ENCODE measurements at places on chromosomes 13 and 19.

- peak; percentile 81 for DNase-seq
These were observed 722 bp downstream of the COLGALT1 start for GRCh38 chr19:17555929-17556813.

DNA sequence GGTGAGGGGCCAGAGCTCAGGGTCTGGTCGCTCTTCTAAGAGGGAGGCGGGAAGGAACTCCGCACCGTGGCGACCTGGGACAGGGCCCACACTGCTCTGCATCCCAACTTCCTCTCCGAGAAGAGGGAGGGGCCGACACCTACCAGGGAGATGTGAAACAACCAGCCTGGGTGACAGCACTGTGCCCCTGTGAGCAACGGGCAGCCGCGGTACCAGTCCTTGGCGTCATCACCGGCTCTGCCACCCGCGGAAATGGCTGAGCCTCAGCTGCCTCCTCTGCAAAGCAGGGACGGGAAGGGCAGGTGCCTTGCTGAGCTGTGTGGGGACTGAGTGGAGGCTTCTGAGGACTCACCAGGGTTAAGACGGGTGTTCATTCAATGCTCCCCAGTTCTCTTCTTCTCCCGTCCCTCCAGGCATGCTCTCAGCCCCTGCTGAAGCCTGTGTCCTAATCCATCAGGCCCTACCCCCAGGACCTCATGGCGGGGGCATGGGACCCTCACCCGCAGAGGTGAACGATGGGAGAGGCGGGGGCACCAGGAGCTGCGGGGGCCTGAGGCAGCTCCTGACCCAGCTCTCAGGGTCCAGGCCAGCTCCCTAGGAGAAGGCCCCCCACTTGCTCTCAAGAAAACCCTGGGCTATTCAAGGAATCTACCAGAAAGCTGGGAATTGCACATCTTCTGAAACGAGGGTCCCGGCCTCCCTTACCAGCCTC is 9.3 kb downstream of the ZNF787 start:
- no peak for DNase-seq

DNA sequence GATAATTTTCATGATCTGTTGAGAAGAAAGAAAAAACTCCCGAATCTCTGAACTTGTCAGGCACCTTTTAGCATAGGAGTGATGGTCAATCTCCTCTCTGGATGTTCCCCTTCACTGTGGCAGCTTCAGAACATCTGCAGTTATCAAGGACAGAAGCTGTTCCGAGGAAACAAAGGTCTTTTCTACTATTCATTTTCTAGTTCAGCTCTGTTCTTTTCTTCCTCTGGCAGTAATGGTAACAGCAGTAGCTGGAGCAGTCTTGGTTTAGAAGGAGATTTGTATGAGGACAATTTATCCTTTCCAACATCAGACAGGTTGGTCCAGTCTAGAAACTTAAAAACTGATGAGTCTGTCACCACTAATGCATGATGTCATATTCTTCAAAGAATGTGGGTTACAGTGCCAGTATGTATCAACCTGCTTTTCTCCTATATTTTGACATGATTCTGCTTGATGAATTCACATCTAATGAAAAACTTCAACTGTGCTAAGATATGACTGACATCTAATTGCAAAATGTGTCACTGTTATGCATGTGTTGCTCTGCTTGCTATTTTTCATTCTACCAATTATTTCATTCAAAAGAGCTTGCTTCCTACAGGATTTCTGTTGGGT is 41.0 kb downstream of the AKAP11 start:
- DNase-seq: no peak

DNA sequence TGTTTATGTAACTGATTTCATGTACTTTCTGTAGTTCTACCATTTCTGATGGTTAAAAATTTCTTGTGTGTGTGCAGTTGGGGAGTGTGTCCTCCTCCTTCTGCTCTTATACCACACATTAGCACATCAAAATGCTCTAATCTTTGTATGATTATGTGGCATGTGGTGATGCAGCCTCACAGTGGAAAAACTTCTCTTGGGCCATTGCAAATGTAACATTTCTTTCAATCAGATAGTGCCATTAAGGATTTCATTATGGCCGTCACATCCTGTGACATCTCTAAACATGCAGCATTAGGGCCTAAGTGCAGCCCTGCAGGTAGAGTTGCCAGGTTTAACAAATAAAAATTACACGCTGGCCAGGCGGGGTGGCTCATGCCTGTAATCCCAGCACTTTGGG is 24.9 kb upstream of the ALOX5AP start:
- DNase-seq: no peak

- no peak for DNase-seq
These were observed 2.5 kb upstream of the S1PR4 start for GRCh38 chr19:3175781-3176714.

- no peak for DNase-seq
These were observed 5.5 kb downstream of the MAST3 start for GRCh38 chr19:18102916-18103542.

GRCh38 chr13:64819081-64819480 is 2411.1 kb downstream of the PCDH9 start:
- DNase-seq: no peak

- no peak for DNase-seq
These were observed 65.6 kb downstream of the IER2 start for GRCh38 chr19:13215572-13216380.

DNA sequence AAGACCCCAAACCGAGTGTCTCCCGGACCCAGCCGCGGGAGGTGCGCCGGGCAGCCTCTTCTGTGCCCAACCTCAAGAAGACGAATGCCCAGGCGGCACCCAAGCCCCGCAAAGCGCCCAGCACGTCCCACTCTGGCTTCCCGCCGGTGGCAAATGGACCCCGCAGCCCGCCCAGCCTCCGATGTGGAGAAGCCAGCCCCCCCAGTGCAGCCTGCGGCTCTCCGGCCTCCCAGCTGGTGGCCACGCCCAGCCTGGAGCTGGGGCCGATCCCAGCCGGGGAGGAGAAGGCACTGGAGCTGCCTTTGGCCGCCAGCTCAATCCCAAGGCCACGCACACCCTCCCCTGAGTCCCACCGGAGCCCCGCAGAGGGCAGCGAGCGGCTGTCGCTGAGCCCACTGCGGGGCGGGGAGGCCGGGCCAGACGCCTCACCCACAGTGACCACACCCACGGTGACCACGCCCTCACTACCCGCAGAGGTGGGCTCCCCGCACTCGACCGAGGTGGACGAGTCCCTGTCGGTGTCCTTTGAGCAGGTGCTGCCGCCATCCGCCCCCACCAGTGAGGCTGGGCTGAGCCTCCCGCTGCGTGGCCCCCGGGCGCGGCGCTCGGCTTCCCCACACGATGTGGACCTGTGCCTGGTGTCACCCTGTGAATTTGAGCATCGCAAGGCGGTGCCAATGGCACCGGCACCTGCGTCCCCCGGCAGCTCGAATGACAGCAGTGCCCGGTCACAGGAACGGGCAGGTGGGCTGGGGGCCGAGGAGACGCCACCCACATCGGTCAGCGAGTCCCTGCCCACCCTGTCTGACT is 7.9 kb downstream of the MAP1S start:
- DNase-seq: no peak

DNA sequence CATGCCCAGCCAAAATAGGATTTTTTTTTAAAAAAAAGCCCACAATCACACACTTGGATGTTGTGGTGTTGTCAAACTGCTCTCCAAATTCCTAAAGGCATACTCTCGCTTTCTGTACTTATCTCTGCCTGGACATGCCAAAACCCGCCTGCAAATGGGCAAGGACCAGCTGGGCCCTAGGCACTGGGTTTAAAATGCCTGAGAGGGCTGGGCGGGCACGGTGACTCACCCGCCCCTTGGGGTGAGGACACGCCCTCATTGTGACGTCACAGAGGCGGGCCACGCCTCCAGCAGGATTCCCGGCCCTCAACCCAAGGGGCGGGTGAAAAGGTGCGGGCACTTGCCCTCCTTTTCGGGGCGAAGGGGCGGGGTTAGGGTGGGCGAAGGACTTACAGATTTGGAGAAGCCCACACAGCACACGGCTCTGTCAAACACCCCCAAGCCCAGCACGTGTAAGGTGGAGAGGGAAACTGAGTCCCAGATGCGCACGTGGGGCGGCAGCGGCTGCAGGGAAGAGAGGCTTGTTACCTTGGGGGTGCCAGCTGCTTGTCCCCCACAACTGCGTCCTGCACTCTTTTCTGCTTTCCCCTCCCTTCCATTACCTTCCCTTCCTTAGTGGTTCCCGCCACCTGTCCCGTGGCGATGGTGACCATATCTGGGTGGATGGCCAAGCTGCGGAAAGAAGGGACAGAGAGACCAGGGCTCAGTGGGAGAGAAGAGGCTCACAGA is 6.6 kb downstream of the EML2 start:
- peak; percentile 58 for DNase-seq

- DNase-seq: peak; percentile 82
These were observed 42.7 kb downstream of the ADPRHL1 start for GRCh38 chr13:113410472-113411201.

DNA sequence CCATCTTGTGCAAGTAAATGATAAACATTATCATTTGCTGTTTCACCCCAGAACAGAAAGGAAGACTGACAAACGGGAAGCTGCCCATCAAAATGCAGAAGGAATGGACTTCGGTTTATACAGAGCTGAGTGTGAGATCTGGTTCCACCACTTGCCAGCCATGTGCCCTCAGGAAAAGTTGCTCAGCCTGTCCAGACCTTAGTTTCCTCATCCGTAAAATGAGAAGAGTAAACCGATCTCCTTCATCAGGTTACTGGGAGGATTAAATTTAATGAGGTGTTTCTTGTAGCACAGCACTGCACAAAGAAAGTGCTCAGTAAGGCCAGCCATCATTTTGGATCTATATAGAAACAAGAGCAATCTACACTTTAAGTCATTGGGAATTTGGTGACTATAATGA is 36.7 kb upstream of the SERP2 start:
- no peak for DNase-seq

- DNase-seq: no peak
These were observed 12.4 kb downstream of the RAB20 start for GRCh38 chr13:110548891-110549794.

DNA sequence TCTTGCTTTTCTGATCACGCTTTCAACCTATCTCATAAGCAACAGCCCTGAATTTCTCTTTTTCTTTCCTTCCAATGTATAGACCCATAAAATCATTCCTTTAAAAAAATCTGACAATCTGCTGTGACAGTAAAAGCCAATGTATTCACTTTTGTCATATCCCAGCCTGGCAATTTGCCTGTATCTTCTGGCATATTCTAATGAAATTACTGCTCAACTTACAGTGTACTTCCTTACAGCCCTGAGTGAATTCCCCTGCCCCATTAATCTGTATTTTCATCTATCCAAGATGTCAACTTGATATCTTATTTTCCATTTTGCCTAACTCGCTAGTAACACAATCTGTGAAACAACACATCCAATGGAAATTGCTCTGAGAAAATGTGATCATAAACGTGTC is 18.0 kb upstream of the SERP2 start:
- DNase-seq: no peak

All from WERI-Rb-1 (cell line).